ENCODE measurements at places on chromosomes 6 and 20.

GRCh38 chr6:153073841-153074240, 57.2 kb downstream of the RGS17 start:
- no peak for DNase-seq

DNA sequence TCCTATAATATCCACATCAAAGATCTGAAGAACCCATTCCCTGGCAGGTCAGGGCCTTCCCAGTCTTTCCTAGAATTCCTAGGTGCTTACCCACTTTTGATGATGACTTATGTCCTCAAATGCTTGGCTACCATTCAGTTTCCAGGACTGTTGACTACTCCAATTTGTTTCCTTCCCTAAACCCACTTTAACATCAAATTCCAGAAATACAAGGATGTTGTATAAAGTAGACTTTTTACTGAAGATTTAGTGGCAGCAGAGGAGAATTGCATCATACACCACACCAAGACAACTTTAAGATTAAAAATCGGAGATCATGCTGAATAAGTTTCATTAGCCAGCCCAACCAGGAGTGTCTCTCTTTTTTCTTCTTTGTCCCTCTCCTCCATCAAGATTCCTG, 203.3 kb upstream of the LAMP5 start:
- DNase-seq: no peak

DNA sequence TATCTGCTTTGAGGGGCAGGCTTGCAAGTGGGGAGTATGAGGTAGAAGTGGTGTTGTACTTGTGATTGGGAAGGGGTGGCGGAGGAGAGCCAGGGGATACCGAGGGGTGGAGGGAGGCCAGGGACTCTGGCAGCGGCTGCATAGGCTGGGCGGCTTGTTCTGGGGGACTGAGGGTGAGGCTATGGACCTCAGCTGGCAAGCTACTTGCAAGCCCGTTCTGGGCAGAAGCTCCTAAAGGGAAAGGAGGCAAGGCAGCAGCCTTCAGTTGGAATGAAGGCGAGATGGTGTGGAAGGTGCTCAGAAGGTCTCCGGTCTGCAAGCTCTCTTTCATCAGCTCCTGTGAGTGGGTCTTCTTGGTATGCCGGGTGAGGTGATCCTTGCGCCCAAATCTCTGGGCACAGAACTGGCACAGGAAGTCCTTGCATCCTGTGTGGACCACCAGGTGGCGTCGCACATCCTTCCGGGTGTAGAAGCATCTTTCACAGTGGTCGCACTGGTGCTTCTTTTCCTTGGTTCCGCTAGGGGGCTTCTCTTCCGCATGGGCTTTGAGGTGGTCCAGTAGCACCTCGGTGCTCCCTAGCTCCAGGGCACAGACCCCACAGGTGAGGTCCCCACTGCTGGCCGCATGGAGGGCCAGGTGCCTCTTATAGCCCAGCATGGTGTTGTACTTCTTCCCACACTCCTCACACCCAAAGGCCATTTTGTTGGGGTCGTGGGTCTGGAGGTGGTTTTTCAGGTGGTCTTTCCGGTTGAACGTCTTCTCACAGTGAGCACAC, 66.0 kb downstream of the PLAGL1 start:
- no peak for DNase-seq

DNA sequence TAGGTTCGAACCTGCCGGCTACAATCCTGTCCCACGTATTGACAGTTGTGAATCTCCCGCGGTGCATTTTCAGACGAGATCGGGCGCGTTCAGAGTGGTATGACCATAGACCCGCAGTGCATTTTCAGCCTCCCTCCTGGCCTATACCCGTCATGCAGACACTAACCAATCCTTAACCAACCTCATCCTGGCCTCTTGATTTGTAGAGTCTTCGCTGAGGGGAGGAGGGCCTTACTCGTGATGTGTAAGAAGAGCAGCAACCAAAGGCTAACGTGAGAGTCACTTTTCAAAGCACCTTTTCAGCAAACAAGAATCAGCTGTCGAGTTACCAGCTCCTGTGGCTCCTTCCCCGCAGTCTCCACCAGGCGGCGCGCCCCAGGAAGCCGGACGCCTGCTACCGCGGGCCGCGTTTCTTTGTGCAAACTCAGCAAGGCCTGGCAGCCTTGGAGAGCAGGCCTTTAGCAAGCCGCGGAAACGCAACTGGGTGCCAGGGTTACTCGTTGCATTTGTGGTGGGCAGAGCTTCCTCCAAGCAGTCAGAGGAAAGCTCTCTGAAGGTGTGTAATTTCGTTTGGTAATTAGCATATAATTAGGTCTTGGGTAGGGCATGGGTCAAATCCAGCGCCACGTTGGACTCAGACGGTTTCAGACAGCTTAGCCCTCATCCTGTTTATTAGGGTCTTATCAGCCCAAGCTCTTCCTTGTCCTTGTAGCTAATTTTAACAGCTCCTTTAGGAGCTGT, 139.8 kb downstream of the OR2B2 start:
- peak; percentile 21 for DNase-seq

DNA sequence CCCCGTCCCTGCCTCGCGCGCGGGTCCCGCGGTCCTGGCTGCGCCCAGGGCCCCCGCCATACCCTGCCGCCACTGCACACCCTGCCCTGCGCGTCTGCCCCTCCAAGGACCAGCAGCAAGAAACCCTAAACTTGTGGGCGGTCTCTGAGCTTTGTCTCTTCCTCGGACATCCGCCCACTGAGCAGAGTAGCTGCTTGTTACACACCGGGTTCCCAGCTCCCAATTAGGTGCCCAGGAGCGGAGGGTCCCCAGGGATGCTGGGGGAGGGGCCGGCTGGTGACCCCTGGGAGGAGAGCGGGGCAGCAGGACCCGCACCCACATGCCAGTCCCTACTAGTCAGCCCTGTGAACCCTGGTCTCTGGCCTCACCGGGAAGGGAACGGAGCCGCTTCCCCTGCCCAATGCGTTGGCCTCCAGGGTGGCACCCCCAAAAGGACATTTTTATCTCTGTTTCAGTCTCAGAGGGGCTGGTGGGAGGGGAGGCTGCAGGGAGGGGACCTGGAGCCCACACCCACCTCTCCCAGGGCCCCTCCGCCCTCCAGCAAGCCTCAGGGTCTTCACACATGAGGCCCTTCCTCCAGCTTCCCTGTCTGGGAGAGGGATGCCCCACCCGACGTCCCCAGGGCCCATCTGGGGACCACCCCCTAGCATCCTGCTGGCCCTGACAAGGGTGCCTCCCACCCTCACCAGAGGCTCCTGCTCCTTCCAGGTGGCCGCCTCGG, 10.5 kb downstream of the STMN3 start:
- DNase-seq: no peak
